ENCODE measurements at places on chromosomes 16 and 17. TPM values are rescaled to one million over a fixed set of nuclear protein-coding genes. Genes with fewer than 3 reads are reported as not detected.

DNA sequence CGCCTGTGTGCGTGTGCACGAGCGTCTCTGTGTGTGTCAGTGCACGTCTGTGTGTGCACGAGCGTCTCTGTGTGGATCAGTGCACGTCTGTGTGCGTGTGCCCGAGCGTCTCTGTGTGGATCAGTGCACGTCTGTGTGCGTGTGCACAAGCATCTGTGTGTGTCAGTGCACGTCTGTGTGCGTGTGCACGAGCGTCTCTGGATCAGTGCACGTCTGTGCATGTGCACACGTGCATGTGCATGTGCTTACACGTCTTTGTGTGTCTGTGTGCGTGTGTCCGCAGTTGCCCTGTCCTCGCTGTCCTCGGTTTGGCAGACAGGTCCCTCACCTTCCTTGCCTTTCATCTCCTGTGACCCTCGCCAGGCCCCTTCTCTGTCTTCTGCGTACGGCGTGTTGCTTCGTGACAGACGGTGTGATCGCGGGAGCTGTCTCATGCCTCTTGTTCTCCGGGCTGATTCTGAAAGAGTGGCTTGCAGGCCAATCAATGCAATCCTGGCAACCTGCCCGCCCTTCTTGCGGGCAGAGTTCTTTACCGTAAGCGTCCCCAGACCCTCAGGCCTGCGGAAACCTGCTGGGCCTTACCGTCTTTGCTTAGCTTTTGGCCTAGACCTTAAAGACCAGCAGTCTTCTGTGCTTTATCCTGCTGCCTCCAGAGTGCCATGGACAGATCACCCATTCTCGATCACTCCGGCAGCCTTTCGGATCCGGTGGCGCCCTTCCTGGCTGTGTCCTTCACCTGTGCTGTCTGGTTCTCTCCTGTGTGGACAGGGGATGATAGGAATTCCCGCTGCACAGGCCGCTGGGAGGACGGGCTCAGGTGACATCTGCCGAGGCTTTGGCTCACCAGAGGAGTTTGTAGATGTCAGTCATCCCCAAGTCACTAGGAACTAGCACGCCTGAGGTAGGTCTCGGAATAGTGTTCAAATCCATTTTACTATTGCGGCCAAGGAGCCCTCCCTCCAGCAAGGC lies 18.5 kb downstream of the MLYCD start:
- DNase-seq, result no peak

DNA sequence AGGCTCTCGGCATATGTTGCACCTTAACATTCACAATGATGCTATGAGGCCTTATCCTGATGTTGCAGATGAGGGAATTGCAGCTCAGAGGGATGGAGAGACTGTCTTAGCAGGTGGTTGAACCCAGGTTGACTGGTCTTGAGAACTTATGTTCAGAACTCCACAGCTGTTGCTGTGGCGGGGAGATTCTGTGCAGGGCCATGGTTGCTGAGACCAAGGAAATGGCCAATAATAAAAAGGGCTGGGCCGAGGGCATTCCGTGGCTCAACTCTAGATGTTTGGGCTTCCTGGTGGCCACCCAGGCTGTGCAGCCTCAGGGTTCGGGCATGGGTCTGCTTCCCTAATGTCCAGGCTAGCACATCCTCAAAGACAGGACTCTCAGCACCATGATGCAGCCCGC lies 5.9 kb downstream of the KSR1 start:
- DNase-seq, result no peak

- DNase-seq, result no peak
Observed at GRCh38 chr16:60225541-60225940, 1491.4 kb upstream of the GOT2 start.

- DNase-seq, result no peak
Observed at GRCh38 chr17:71828182-71828596, 292.6 kb upstream of the SOX9 start.

DNA sequence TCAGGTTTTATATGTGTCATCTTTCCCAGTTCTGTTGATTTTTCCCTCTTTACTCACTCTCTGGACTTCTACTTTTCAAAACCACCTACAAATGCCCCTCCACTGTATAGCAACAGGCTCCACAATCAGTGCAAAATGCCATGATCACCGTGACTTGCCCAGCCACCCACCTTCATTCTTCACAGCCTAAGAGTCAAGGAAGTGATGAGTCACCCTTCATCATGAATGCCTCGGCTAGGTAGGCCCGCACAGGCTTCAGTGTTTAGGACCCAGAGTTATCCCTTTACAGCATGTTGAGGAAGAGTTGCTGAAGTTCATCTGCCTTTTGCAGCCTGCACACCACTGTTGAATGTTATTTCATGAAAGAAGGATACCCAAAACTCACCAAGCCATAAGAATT lies 158.6 kb downstream of the PMP22 start:
- DNase-seq, result no peak

- no peak for DNase-seq
Observed at GRCh38 chr17:49819138-49819537, 28.7 kb downstream of the TAC4 start.

GRCh38 chr16:56539656-56540055 lies 19.8 kb upstream of the BBS2 start:
- DNase-seq, result no peak

GRCh38 chr16:68079626-68080344 lies 5.4 kb upstream of the NFATC3 start:
- no peak for DNase-seq

GRCh38 chr16:22063888-22064467 lies 28.4 kb upstream of the VWA3A start:
- DNase-seq, result no peak

DNA sequence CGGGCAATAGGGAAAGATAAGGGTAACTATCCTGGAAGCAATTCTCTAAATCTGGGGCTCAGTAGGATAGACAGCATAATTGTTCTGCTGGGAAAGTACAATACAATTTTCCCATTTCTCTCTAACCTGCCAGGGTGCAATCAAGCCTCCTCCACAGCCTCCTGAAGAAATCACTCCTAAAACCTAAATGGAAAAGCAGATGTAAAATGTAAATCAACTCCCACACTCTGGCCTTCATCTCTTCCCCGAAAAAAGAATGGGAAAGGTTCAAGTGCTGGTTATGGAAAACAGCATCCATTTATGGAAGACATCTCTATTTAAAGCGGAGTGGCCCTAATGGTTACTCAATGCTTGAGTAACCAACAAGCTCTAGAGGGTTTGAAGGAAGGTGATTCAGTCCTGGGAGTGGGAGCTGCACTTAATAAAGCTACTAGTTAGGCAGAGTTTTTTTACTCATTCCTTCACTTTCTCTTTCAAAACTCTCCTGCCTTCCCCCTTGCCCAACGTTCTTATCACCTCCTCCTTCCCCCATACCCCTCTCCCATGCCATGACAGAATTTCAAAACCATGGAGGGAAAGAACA lies 5.1 kb downstream of the MMD start:
- no peak for DNase-seq

GRCh38 chr17:80694992-80695912 lies 150.6 kb downstream of the RPTOR start:
- DNase-seq, result no peak

GRCh38 chr16:86063760-86064405 lies 164.9 kb downstream of the IRF8 start:
- DNase-seq, result no peak

GRCh38 chr17:29588562-29589411 lies 661 bp downstream of the GIT1 start:
- DNase-seq, result no peak

- no peak for DNase-seq
Observed at GRCh38 chr17:56624912-56625311, 31.4 kb downstream of the NOG start.

- no peak for DNase-seq
Observed at GRCh38 chr16:48153774-48154173, 2.0 kb downstream of the ABCC12 start.

GRCh38 chr17:72126575-72127486 lies 6.0 kb downstream of the SOX9 start:
- DNase-seq, result no peak

GRCh38 chr16:88750854-88751253 lies 34.2 kb downstream of the PIEZO1 start:
- DNase-seq, result no peak

DNA sequence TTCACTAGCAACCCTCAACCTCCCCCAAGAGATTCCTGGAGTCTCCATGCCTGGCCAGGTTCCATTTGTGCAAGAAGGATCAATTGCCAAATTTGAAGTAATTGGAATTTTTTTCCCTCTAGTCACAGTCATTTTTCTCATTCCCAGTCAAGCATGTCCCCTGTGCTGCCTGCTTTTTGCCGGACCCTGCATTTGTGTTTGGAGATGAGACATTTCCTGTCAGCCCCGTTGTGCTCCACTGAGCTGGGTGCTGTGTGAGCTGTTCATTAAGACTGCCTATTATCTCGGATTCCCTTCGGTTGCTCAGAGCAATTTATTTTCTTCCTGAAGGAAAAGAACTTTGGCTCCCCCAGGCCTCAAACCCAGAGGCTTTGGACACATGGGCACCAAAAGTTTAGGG lies 201.0 kb upstream of the NLRP1 start:
- DNase-seq, result no peak

DNA sequence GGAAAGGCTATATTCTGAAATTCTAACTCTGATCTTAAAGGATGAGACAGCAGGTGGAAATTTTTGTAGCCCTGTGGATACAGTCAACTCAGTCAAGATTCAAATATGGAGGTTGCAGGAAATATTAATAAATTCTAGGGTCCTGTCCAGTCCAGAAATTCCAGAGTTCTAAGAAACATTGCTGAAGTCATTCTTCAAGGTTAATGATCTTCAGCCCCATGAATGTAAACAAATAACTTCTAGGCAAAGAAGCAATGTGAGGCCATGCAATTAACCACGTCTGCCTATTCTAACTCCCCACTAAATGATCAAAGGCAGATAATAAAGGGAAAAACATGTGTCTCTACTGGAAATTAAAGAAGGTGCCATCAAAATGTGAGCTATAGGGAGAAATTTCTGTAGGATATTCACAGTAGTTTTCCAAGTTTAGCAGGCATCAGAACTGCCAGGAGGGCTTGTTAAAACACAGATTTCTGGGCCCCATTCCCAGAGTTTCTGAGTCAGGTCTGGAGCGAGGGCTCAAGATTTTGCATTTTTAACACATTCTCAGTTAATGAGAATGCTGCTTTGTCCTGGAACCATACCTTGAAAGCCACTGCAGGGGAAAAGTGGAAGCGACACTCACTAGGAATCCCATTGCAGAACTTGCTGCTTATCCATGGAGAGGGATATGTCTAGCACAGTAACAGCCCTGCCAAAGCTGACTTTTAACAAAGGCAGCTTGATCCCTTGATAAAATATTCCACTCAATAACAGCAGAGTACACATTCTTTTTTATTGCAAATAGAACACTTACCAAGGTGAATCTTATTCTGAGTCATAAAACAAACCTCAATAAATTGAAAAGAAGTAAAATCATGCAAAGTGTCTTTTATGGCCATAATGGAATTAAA lies 61.8 kb downstream of the DNAH3 start:
- DNase-seq, result no peak

DNA sequence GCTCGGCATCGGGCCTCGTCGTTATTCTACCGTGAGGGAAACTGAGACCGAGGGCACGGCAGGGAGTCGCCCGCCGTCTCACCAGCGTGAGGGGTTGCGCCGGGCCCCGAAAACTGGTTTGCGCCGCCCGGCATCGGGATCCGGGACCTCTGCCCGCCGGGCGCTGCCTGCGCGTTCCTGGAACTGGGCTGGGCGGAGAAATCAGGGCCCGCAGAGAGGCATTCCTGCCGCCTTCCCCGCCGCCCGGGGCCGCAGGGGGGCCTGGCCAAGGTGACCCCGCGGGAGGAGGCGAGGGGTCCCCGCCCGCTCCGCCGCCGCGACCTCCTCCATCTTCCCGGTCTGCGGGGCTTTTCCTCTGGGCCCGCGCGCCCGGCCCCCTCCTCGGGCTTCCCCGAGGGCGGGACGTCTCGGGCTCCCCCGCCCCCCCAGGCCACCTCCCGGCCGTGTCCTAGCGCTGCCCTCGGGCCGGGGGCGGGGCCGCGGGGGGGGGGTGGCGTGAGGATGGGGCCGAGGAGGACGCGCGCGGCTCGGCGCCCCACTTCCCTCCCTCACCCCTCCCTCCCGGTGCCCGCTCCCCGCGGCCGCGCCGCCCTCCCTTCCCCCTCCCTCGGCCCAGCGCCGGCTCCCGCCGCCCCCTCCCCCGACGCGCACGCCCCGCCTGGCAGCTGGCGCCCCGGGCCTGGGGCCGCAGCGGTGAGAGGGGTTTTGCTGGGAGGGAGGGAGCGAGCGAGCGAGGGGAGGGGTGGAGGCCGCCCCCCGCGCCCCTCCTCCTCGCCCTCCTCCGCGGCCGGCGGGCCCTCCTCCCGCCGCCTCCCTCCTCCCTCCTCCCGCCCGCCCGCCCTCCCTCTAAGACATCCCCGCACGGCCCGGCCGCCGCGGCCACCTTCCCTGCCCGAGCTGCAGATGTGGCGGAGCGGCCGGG lies at the start of gene GLIS2:
TSS of gene GLIS2 (plus strand) at position 882 of the 922 bp plus-strand sequence. CDS start 16,214 bp downstream, outside the sequence.
- no peak for DNase-seq

GRCh38 chr17:76640550-76641380 lies 2.8 kb downstream of the ST6GALNAC1 start:
- no peak for DNase-seq

GRCh38 chr17:67157732-67158639 lies 87.0 kb downstream of the HELZ start:
- no peak for DNase-seq

DNA sequence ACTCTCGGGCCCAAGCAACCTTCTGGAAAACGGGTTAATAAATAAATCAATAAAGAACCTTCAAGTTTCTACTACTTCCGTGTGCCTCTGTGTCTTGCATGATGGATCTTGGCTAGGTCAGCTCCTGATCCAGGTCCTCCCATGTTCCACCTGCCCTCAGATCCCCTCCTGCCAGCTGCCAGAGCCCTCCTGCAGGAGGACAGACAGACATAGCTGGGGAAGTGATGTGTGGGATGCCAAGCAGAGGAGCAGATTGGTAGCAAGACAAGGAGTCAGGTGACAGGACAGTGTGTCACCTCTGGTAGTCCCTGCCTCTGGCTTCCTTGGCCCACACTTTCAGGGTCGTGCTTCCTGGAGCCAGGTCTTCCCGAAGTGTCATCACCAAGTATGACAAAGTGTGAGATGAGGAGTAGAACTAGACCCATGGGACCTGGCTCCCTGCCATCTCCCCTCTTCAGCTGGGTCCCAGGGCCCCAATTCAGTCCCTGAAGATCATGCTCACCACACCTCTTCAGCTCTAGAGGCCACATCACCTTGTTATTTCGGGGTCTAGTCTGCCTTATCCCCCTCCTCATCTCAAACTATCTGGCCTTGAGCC lies 1.0 kb upstream of the EPN3 start:
- no peak for DNase-seq

The MYADML2 gene
- total RNA-seq, result not detected

The CPHXL2 gene
- total RNA-seq, result not detected

The HSD11B2 gene
- total RNA-seq, result 0.77 TPM

The HSD17B1 gene
- 5.4 TPM for total RNA-seq

The NAGS gene
- 2.7 TPM for total RNA-seq

The HSD17B2 gene
- total RNA-seq, result 0.41 TPM

The WDR90 gene
- 58.9 TPM for total RNA-seq

The ATP2C2 gene
- 0.67 TPM for total RNA-seq

The QRICH2 gene
- total RNA-seq, result 0.92 TPM

The EIF4A3 gene
- total RNA-seq, result 169 TPM

The ADCY9 gene
- 29.8 TPM for total RNA-seq

The TGFB1I1 gene
- 32.5 TPM for total RNA-seq

The PRSS36 gene
- total RNA-seq, result 0.23 TPM

The ANKRD40CL gene
- total RNA-seq, result not detected

The ADAM11 gene
- total RNA-seq, result 3.5 TPM

All from Panc1 (cell line).